ENCODE measurements at places on chromosomes 7 and 10.

- no peak for DNase-seq
Measured at GRCh38 chr7:51607447-51607846, 290.8 kb upstream of the COBL start.

GRCh38 chr10:104336821-104337467, 1.3 kb downstream of the ITPRIP start:
- no peak for DNase-seq

DNA sequence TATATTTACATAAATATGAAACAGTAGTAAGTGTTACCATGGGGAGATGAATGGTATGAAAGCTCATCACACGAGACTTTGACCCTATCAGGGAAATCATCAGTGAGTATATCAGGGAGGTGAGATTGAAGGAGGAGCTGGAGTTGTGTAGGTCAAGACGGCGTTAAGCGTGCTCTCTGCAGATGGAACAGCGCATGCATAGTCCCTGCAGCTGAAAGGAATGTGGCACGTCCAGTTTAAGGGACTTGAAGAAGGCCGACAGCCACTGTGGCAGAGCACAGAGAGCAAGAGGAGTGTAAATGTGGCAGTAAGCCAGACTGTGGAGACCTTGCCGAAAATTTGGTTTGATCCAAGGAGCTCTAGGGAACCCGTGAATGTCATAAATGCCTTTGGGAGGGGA, 38.9 kb downstream of the POU6F2 start:
- peak; percentile 11 for DNase-seq

- no peak for DNase-seq
Measured at GRCh38 chr7:24939416-24939815, 40.6 kb downstream of the OSBPL3 start.

- DNase-seq = no peak
Measured at GRCh38 chr7:17412883-17413282, 114.4 kb downstream of the AHR start.

DNA sequence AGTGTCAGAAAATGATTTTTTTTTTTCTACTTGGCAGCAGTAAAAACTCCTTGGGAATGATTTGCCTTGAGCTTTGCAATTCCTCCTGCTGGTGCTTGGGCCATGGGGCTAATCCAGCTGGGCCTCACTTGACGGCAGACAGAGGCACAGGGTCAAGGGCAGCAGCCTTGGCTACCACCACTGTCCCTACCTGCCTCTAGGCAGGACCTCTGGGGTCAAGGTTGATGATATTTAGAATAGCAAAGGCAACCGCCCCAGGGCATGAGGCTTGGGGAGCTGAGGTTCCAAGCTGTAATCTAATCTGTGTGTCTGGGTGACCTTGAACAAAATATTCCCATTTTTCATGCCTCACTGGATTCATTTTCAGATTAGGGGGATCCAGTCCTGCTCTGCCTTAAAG, 327.4 kb downstream of the PLXNA4 start:
- no peak for DNase-seq

- no peak for DNase-seq
Measured at GRCh38 chr10:3867454-3868270, 82.7 kb upstream of the KLF6 start.

DNA sequence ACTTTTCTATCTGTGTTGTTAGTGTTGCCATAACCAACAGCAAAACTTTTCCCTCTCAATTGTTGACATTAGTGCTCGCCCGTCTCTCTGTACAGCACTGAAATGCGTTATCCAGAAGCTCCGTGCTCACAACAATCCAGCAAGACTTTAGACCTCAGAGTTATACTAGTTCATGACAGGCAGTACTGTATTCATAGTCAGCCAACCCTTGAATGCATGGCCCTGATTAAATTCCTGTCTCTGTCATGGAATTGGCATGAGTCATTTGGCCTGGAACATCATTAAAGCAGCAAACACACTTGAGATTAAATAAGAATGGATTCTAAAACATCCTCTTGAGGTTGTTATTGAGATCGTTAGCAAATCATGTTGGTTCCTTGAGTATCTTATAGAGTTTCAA, 405.5 kb upstream of the C7orf33 start:
- no peak for DNase-seq

- DNase-seq = no peak
Measured at GRCh38 chr7:37908221-37908788, 8.3 kb downstream of the SFRP4 start.

- no peak for DNase-seq
Measured at GRCh38 chr10:87544721-87545120, 40.0 kb downstream of the MINPP1 start.

DNA sequence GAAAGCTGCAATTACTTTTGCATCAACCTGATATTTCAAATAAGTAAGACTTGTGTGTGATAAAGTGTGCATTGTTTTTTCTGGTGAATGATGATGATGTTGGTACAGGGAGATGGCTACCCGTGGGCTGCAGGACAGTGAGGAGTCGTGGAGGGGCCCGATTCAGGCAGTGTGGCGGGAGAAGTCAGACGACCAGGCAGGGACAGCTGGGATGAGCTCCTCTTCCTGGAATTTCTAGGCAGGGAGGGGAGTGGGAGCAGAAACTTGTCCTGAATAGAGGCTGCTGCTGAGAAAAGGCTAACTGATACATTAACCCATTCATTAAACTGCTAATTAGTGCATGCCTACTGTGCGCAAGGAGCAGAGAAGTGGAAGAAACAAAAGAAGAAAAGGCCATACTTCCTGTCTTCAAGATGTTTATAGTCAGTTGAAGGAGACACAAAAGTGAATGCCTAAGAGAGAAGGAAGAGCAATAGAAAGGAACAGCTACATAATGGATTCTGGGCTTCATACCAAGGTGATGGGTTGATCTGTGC, 9.3 kb upstream of the GATAD1 start:
- DNase-seq = no peak

DNA sequence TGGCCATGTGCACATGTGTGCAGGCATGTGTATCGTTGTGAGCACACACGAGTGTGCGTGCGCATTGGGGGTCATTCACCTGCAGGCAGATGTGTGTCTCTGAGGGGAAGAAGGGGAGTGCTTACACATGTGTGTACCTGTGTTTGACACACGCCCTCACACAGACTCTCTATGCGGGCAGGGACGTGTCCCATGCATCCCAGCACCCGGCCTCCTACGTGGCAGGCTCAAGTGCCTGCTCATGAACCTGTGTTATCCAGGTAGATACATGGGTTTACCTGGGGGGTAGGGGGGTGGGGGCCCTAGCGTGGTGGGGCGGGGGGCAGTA, 18.6 kb downstream of the KCP start:
- no peak for DNase-seq

- no peak for DNase-seq
Measured at GRCh38 chr7:155244675-155245074, 53.0 kb upstream of the INSIG1 start.

DNA sequence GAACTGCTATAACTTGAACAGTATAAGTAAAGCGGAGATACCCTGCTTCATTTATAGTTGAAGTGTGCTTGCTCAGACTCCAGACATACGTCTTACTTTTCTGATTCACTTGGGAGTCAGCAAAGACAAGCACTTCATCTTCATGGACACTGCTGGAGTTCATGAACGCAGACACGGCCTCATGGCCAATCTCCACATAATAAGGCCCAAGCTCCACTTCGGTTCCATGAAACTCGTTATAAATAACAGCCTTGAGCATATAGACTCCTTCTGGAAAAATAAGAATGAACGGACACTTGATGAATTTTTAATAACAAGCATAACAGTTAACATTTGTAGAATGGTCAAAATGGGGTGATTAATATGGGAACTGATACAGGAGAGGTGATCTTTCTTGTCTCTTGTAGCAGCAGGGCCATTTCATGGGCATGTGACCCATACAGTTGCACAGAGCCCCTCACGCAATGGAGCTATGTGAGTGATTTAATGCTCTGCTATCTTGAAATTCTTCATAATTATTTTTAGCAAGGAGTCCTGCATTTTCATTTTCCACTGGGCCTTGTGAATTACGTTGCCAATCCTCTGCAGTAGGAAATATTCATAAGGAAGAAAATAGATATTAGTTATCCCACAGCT, 40.2 kb downstream of the PKD1L1 start:
- no peak for DNase-seq
